Right lung (tissue), 10 donors: ENCODE measurements at places on chromosomes 4 and X. TPM values are rescaled to one million over a fixed set of nuclear protein-coding genes. Genes with fewer than 3 reads are reported as not detected.

GRCh38 chr4:157564771-157565170 lies 344.2 kb downstream of the GRIA2 start:
- no peak for DNase-seq

GRCh38 chr4:42396361-42396751 lies 932 bp upstream of the SHISA3 start:
- no peak for DNase-seq

DNA sequence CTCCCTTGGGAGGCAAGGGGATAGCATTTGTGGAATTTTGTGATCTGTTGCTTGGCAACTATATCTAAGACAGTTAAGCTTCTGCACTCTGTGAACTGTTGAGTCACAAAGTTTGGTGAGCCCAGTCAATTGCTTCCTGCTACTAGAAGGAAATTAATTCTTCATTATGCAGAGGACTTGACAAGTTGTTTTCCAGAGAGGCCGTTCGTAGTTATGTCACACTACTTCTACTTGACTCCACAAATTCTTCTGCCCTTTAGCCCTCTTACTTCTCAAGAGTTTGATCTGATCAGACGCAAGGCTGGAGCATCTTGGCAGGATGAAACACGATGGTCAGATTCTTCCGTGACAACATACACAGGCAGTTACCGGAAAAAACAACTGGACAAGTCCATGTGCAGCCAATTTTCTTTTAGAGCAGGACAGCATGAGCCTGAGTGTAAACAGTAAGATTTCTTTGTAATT lies at the start of gene C4orf51:
C4orf51 (plus strand) TSS at position 156 of the 465 bp plus-strand sequence; CDS start at position 214, 58 bp downstream.
- DNase-seq, result no peak

- no peak for DNase-seq
These were observed 104.9 kb upstream of the SOD3 start for GRCh38 chr4:24690436-24690835.

DNA sequence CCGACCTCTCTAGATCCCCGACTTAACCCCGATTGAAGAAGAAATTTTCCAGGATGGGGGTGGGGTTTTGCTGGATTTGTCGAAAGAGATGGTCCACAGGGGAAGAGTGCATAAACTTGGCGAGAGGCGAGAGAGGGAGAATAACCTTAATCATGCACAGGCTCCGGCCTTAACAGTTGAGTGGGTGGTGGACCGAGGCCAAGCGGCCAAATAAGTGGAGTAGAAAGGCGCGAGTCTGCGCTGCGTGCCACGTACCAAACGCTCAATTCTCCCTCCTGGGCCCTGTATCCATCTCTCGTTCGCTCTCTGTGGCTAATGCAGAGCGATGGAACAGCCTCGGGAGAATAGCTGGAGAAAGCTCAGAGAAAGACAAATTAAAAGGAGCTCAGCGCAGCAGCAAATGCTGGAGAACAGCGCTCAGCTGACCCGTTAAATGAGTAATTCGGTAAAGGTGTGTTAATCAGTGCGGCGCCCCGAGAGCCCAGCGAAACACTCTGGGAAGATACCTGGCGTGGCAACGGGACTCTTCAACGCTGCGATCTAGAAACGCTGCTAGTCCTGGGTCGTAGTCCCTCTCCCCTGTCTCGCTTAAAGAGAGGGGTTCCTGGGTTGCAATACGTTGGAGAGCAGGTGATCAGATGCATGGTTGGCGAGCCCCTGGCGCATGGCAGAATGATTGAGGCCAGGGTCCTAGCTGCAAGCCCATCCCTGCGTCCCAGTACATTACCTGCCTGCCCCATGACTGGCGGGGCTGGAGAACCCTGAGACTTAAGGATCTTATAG lies 887 bp upstream of the IL1RAPL2 start:
- no peak for DNase-seq

FMR1NB gene
- 0.15 TPM for polyA plus RNA-seq

DNA sequence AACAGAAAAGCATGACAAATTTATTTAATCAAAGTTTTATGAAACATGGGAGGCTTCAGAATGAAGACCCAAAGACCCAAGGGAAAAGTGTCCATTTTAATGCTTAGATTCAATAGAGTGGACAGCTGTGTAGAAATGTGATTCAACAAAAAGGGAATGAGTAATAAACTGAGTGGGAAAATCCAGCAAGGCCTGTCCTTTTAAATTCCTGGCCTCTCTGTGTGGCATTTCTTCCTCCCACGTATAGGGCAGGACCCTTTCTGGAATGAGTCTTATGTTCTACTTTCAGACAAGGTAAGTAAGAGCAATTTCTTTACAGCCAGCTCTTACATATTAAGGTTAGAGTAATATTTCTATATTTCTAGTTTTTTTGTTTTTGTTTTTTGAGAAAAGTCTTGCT lies 14.5 kb downstream of the AASDH start:
- no peak for DNase-seq

PITX2 gene
- polyA plus RNA-seq, result not detected

- no peak for DNase-seq
These were observed 15.3 kb upstream of the TMPRSS11D start for GRCh38 chr4:67899096-67899495.

- no peak for DNase-seq
These were observed 702 bp upstream of the CDKN2AIP start for GRCh38 chr4:183443655-183444213.

GRCh38 chr4:28148221-28148620 lies 1287.6 kb downstream of the STIM2 start:
- no peak for DNase-seq

GRCh38 chrX:105608745-105609144 lies 213.6 kb upstream of the NRK start:
- no peak for DNase-seq

FREM3 gene
- 9.6 TPM for polyA plus RNA-seq

GRCh38 chr4:174036111-174036510 lies 247.4 kb downstream of the FBXO8 start:
- no peak for DNase-seq

GRCh38 chr4:4969298-4969697 lies 50.0 kb downstream of the CYTL1 start:
- DNase-seq, result no peak

GRCh38 chr4:152103181-152103901 lies 342.5 kb upstream of the GATB start:
- no peak for DNase-seq

DNA sequence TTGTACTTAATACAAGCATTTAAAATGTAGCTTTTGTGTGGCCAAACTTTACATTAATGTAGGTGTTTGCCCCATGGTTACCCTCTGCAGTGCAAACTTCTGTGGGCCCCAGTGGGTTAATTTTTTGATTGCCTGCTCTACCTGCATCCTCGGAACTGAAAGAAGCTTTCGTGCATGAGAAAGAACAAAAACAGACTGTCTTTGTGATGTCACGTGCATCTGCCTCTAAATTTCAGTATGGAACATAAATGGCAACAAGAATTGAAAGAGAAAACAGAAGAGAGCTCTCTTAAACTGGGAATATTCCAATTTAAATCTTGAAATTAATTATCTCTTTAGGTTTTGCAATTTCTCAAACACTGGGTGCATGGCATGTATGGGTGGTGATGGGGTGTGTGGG lies 182.4 kb upstream of the LCORL start:
- DNase-seq, result no peak
